GM04503 (cell line): ENCODE measurements at places on chromosomes 5 and 9.

DNA sequence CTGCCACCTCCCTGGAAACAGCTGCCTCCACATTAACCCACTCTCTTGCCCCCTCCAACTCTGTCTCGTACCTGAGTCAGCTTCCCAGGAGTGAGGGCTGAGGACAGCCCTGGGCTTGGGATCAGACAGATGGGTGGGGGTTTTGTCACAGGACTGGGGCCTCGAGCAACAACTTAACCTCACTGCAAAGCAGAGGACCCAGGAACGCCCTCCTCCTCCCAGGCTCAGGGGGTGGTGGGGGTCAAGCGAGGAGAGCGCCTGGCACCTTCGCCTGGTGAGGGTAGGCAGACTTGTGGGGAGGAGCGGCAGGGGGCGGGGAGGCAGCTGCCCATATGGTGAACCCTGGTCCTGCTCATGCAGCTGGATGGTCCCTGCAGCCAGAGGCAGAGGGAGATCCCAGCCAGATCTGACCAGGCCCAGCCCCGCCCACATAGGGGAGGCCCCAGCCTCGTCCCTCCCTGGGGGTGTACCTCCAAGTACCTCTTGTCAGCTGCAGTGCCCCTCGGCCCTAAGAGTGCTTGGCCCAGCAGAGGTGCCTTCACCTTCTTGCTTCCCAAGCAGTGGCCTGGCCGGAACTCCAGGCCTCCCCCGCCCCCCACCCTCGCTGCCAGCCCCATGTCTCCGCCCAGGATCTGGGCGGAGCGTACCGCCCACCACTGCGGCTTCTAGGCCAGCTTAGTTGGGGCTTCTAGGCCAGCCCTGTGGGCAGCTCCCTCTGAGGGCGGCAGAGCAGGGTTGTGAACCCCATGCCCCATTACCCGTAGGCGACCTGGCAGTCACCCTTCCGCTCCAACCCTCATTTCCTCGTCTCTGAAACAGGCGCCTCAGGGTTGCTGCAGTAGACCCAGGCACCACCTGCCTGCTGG, at the start of gene SARDH:
SARDH (minus strand) TSS at position 579 of the 866 bp plus-strand sequence. CDS start 4,179 bp downstream, outside the sequence.
- DNase-seq, result no peak

- DNase-seq, result no peak
Measured at GRCh38 chr5:171593976-171594375, 174.5 kb downstream of the FGF18 start.

GRCh38 chr9:110521206-110521605, 58.3 kb downstream of the SVEP1 start:
- DNase-seq, result no peak

DNA sequence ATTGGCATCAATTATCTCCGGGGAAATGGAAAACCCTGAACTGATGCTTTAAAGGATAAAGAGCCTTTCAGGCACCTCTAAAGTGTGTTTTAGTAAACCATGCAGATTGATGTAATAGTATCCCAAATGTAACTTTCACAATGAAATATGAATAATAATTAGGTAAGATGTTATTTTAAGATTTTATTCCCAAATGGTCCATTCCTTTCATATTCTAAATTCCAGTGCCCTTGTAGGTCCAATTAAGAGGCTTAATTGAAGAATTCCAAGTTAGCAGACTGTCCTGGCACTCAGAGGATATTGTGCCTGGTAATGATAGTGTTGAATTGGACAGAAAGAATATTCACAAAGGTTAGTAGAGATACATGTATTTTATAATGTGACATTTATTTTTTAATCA, 352.5 kb upstream of the NUDT12 start:
- no peak for DNase-seq

GRCh38 chr5:157476702-157477408, 16.8 kb downstream of the NIPAL4 start:
- no peak for DNase-seq

DNA sequence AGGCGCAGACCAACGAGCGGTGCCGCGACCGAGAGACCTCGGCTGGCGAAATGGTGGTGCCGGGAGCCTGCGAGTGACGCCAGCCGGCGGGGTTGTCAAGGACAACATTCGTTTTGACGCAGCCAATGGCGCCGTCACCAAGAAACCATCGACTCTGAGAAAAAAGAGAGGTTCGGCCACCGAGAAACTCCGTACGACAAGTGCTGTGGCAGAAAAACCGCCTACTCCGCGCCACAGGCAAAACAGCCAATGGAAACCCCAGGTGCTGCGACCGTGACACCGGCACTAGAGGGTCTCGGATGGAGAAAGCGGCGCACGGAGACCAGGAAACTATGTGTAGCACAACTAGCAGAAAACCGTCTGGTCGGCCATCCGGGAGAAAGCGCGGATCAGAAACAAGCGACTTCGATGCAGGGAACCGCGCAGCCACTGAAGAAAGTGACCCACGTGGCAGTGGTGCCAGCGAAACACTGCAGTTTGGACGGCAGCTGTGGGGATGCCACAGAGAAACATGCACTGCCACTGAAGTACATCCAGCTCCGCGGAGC, 88.8 kb downstream of the ANXA2R start:
- DNase-seq, result no peak

DNA sequence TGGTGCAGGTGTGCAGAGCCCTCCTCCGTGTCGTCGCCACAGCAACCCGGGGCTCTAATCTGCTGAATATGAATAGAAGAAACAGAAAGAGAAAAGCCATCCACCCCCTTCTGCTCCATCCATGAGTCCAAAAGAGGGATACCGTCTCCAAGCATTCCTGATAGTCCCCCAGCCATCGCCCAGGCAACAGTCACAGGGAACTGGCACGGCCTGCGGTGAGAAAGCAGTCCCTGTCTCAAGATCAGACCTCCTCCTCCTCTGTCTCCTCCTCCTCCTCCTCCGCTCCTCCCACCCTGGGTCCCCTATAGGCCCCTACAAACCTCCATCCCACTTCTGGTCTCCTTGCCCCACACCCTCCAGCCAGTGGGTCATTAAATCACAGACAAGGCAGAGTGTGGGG, 308.1 kb upstream of the MPDZ start:
- DNase-seq, result no peak

DNA sequence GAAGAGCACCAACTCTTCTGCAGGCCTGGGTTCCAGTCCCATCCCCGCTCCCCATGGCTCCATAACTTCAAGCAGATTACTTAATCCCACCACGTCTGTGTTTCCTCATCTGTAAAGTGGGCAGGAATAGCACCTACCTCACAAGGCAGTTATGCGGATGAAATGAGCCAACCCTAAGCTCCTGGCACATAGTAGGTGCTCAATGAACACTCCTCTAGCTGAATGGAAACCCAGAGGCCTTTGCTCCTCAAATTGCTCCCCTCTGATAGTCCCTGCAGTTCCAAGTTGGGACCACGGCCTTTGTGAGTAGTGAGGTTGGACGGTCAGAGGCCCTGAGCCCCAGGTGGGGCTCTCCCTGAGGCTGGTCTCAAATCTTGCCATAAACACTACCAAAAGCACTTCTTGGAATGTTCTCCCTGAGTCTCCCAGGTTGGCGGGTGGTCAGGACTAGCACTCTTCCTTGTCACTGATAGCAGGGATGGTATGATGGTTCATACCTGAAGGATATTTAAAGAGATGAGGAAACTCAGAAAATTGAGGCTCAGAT, 35.5 kb upstream of the SYNPO start:
- DNase-seq, result no peak

DNA sequence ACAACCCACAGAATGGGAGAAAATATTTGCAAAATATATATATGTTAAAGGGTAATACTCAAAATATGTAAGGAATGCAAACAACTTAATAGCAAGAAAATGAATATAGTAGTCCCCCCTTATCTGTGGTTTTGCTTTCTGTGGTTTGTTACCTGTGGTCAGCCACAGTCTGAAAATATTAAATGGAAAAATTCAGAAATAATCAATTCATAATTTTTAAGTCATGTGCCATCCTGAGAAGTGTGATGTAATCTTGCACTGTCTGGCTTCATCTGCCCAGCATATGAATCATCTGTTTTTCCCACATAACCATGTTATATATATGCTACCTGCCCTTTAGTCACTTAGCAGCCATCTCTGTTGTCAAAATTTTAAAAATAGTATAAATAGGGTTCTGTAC, 11.7 kb downstream of the CER1 start:
- DNase-seq, result no peak

- no peak for DNase-seq
Measured at GRCh38 chr5:129361441-129362025, 98.6 kb upstream of the ADAMTS19 start.

DNA sequence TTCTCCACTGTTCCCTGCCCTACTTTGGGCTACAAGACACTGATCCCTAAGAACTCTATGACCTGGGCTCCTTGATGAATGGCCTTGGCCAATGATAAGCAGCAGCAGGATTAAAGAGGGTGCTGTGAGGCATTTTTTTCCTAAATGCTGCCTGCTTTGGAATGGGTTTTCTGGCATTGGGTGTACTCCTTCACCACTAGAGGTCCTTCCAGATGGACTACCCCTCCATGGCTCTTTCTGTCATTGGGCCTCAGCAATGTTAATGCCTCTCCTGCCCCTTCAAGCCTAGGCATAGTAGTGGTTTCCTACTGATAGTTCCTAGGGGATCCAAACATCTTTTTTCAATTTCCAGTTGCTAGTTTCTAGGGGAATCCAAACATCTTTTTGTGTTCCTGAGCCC, 319.3 kb upstream of the RPS23 start:
- DNase-seq, result no peak

DNA sequence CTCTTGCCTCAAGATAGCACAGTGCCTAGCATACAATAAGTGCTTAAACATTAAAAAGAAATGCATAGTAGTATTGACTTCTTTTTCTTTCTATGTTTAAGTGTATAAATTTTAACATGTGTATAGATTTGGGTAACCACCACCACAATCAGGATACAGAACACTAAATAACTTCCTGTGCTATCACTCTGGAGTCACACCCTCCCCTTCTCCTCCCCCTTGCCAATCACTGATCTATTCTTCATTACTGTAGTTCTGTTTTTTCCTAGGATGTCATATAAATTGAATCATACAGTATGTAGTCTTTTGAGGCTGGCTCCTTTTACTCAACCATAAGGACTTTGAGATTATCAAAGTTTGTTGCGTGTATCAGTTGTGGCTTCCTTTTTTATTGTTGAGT, 68.5 kb downstream of the OSTF1 start:
- no peak for DNase-seq

GRCh38 chr5:76805821-76806505, 12.9 kb upstream of the F2RL1 start:
- peak; percentile 91 for DNase-seq

GRCh38 chr5:105903069-105903468, 1767.7 kb downstream of the EFNA5 start:
- no peak for DNase-seq

GRCh38 chr9:87592554-87593358, 95.1 kb downstream of the DAPK1 start:
- peak; percentile 49 for DNase-seq

- no peak for DNase-seq
Measured at GRCh38 chr5:10452768-10453331, 11.2 kb downstream of the ROPN1L start.

- DNase-seq, result no peak
Measured at GRCh38 chr9:115276621-115277020, 158.7 kb upstream of the TNC start.

GRCh38 chr5:179969110-179969509, 61.4 kb upstream of the TBC1D9B start:
- DNase-seq, result no peak

GRCh38 chr5:57917004-57917403, 434.4 kb upstream of the ACTBL2 start:
- no peak for DNase-seq

GRCh38 chr9:137127301-137128157, 11.4 kb upstream of the GRIN1 start:
- no peak for DNase-seq

DNA sequence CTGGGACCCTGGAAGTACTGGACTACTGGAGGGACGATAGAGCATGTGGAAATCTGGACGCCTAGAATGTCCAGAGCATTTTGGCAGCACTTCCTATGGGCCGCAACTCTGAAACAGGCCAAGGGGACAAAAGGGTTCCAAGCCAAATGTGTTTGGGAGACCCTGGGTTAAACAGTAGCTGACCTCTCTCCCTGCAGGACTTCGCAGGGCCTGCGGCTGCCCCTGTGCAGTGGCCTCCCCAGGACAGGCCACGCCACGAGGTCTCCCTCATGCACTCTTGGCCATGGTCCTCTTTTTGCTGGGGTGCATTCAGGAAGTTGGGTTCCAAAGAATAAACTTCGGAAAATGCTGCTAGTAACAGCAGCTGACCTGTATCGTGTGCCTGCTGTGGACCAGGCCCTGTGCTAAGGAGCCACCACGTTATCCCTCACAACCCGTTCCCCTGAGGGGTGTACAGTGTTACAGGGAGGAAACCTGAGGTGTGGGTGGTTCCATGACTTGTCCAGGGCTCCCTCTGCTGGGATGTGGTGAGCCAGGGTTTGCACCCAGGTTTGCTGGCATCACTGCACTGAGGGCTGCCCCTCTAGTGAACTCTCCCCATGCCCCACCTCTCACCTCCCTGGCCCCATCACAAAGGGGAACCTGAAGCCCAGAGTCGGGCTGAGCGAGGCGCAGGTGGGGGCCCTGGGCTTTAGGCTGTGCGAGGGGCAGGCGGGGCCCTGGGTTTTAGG, 79.4 kb downstream of the AMBP start:
- no peak for DNase-seq

DNA sequence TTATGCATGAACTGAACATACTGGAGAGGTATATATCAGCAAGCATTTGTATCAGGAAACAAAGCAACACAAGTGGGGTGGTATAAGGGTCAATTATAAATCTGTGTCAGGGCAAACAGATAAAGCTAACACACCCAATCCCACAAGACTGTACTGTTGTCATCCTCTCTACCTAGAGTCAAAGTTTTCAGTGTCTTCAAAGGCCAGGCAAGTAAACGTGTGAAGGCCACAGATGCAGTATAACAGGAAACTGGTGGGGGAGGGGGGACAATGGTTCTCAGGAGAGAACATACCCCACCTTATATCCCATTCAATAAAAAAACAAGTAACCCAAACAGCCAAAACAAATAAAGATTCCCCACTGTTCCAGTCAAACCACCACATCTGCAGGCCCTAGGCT, 22.1 kb downstream of the ELP1 start:
- no peak for DNase-seq

- DNase-seq, result no peak
Measured at GRCh38 chr9:111360881-111361280, 30.9 kb upstream of the OR2K2 start.

DNA sequence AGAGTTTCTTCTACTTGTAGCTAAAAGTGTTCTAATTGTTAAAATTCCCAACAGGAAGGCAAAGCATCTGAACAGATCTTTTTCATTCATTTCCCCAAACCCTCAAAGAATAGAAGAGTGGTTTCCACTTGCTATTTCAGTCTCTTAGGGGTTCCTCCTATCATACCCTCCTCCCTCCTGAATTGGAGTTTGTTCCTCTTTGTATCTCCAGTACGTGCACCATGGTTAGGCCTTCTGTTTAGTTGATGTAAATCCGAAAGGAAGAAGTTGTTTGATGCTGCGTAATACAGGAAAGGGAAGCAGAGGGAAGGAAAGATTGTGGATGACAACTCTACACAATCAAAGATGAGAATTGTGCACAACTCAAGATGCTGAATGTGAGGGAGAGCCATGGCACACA, 303.6 kb downstream of the PIK3R1 start:
- no peak for DNase-seq

GRCh38 chr5:111948092-111948841, 191.3 kb upstream of the NREP start:
- DNase-seq, result peak; percentile 94

- DNase-seq, result no peak
Measured at GRCh38 chr9:71121275-71122021, at the start of gene TRPM3. TRPM3 (minus strand) TSS chr9:71121621; CDS start chr9:71121354, 267 bp downstream.

- no peak for DNase-seq
Measured at GRCh38 chr9:111429175-111429574, 55.0 kb downstream of the ECPAS start.

GRCh38 chr5:160327818-160328217, 15.5 kb upstream of the CCNJL start:
- no peak for DNase-seq

- no peak for DNase-seq
Measured at GRCh38 chr9:33300546-33300945, 10.2 kb downstream of the NFX1 start.
